NCI-H446 (cell line): ENCODE measurements at places on chromosomes 12 and 14.

DNA sequence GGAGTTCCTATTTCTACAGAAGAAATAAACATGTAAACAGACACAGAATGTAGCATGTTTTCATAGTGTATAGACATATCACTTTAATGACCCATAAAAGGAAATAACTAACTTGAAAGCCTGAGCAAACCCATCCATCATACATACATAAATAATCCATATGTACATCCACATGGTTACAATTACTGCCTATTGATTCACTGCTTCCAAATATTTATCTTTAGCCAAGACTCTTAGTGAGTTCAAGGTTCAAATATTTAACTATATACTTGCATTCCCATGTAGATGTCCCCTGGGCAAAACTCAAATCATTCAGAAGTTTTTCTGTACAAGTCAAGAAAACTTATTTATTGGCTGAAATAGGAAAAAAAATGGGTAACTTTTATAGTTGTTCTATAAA lies 95.4 kb downstream of the CCER1 start:
- no peak for DNase-seq

- DNase-seq: no peak
These were observed 841.7 kb downstream of the NRXN3 start for GRCh38 chr14:79011920-79012204.

DNA sequence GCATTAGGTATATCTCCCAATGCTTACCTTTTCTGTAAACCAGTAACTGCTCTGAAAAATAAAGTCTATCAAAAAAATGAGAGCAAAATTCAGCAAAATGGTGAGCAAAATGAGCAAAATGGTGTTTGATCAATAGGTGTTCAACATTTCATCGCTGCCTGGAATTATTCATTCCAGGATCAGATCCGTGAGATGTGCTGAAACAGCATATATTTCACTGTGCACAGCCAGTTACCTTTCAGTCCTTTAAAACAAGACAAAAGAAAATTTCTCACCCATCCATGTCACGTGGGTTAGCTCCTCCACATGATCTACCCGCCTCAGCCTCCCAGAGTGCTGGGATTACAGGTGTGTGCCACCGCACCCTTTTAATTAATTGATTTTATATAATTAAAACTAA lies 8.1 kb upstream of the FGF23 start:
- no peak for DNase-seq

GRCh38 chr12:92292016-92292415 lies 146.4 kb upstream of the BTG1 start:
- DNase-seq: no peak

DNA sequence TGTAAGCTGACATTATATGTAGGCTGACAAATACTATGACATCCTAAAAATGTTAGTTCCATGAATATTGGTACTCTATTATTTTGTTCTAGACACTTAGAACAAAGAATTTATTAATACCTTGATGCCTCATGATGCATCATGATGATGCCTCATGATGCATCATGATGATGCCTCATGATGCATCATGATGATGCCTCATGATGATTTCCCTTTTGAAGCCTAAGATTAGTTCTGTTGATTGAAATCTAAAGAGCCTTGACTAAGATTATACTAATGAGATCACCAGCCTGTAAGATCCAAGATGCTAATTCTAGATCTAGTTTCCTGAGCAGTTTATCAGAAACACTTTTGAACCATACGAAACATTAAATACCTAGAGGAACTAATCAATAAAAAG lies 4.6 kb upstream of the CEP128 start:
- no peak for DNase-seq

DNA sequence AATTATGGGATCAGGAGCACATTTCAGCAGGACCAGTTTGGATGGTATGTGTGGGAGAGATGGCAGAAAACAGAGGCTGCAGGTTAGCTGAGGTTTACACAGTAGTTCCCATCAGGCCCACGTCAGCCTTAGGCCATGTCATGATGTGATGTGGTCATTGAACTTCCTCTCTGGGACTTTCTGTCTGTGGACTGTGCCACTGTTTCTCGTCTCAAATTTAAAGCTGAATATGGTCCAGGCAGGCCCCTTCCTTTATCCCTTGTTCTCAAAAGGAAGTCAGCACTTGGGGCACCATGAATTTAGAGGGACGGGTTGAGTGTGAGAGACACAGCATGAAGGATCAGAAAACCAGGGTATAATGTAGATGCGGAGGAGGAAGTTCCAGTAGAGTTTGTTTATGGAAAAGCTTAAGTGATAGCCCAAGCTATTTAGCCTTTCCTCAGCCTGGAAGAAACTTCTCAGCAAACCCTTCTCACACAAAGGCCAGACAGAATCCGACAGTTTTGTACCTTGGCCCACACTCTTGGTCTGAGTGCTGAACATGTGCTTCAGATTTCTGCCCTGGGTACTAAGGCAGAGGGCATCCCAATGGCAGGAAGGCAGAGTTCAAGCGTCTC lies 3.6 kb upstream of the IGFBP6 start:
- no peak for DNase-seq

- DNase-seq: no peak
These were observed 18.5 kb downstream of the SFSWAP start for GRCh38 chr12:131729254-131729955.

DNA sequence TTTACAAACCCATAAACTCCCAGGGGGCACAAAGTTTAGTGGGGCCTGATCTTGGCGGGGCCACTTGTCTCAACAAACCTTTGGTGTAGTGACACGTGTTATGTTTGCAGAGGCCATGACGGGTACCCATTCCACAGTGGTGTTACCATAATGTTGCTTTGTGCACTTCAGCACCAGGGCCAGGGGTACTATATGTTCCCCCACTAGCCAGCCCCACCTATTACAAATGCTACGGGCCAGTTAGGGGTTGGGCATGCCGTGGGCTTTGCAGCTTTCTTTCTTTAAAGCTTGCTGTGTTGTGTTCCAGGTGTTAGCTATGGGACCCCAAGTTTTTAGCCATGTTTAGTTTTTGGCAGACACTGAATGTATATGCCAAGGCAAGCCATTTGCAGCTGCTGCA lies 30.8 kb upstream of the G2E3 start:
- DNase-seq: no peak

DNA sequence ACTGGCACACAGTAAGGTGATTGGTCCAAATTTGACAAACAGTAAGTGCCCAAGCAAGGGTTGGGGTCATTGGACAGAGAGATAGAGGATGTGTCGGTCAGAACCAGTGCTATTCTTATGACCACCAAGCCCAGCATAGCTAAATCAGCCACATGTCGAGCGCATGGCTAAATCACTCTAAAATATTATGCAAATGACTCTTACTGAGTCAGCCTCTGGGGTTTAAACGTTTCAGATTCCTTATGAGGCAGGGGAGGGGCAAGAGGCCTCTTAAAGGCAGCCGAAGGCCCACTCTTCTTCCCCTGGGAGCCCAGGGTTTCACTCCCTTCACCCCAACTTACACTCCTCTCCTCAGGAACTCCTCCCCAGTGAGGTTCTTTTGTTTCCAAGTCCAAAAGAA lies 603 bp upstream of the ENDOU start:
- DNase-seq: no peak

DNA sequence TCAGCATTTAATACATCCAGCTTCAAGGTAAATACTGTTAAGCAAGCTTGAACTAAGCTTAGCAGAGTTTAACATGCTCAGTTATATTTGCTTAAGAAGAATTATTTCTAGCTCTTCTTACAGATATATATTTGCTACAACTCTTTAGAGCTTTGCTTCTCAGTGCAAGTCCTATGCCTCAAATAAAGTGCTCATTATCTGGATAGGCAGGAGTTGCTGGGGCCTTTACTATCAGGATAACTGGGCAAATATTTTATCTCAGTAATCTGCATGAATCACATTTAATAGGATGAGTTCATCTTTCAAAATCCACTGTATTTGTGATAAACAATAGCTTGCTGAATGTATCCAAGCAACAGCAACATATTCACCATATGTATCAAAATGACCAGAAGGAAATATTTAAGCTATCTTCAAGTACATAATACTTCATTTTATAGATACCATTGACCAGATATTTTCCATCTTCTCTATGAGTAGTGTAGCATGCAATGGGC lies 187.6 kb downstream of the NOVA1 start:
- DNase-seq: no peak

- DNase-seq: no peak
These were observed 87.0 kb downstream of the SRRM4 start for GRCh38 chr12:119068129-119068856.

GRCh38 chr12:19390051-19390598 lies 49.2 kb upstream of the AEBP2 start:
- no peak for DNase-seq

- no peak for DNase-seq
These were observed 35.8 kb downstream of the BHLHE41 start for GRCh38 chr12:26088998-26089397.

GRCh38 chr12:79358716-79359300 lies 332.0 kb downstream of the PAWR start:
- DNase-seq: no peak

- no peak for DNase-seq
These were observed 4.2 kb upstream of the LGALS3 start for GRCh38 chr14:55124774-55125386.

DNA sequence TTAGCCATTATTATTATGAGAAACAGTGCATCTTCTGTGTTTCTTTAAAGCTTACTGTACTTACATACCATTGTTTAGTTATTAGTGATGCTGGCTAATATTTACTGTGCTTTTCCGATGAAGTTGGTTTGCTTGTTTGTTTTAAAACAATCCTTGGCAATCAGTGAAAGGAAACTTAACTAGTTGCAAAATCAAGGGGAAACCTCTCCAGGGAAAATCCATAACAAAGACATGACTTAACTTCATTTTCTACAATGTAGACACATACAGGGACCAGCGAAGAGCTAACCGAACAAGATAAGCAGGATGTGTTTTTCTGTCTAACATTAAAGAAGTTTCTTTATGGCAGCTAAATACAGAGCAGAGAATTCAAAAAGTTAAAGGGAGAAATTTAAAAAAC lies 102.5 kb upstream of the PARP11 start:
- no peak for DNase-seq

DNA sequence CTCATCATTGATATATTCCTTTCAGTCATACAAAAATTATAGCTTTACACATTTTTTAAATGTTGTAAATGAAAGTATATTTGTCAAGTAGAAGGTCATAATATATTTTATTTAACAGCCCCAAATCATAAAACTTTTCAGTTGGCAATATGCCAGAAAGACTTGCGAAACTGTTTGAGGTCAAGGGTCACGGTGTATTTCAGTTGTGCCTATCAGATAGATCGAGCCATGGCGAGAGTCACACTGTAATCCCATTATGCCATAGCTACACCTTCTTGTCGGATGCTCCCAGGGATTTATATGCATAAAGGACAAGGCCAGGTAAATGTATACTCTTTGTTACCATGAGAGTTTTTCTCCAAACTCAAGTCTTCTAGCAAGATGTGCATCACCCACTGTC lies 26.7 kb upstream of the G2E3 start:
- no peak for DNase-seq

- DNase-seq: peak; percentile 78
These were observed 6.2 kb downstream of the DUSP6 start for GRCh38 chr12:89345830-89346740.

DNA sequence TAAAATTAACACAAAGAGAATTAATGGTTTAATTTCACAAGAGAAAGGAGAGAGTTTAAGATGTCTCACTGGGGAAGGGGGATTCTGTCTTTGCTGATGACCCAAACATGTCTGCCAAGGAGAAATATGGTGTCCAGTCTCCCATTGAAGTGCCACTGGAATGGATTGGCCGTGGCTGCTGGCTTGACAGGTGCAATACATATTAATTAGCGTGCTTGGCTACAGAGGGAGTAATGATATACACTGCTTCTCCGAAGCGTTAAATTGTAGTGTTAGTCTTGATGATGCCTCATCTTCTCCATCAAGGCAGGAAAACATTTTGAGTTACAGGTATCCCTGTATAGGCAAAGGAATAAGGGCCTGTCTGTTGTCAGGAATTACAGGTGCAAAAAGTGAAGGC lies 393.4 kb upstream of the TMPO start:
- no peak for DNase-seq

DNA sequence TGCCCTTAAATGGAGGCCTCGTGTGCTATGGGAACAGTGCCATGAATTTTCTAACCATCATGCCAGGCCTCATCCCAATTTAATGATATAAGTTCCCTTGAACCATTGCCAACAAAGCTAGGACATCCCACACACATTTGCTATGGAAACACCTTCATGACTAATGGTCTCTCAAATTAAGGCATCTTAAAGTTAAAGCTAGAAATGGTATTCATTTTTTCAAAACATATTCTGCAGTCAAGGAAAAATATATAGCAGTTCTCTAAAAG lies 117.3 kb downstream of the BTG1 start:
- peak; percentile 81 for DNase-seq

DNA sequence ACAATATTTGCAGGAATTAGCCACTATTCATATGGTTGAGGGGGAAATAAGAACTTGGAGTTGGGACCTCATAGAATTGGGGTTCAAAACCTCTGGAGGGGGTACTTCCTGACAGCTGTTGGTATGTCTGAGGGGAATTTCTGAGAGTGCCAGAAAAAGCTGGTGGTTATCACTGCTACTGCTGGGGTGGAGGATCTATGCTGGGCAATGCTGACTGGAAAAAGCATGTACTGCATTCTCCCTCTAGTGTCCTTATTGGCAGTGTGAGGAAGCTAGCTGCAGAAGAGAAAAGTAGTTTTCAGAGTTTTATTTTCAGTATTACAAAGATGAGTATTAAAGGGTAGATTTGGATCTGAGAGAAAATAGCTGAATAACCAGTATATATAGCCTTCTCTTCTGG lies 88.8 kb downstream of the FUT8 start:
- DNase-seq: no peak

DNA sequence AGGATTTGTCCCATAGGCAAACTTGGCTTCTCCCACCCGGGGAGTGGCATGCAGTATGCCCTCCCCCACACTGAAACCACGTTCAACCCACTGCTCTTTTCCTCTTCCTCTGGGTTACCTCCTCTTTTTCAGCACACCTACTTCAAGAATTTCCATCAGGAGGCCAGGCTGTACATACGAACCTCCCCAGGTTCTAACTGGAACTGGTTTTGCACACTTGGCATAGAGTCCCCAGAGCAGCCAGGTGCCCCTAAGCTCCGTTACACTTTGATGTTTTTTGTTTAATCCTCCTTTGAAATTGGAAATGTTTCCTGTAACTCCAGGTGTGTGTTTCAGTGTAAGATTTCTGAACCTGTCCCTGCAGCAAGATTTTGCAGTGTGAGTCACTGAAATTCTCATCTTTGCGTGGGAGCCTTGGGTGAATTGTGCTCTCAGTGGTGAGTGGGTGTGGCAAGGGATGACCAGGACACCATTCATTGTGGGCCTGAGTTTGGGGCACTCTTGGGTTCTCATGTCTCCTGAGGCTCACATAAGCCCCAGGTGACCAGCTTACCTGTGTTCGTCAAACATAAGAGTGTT lies 18.2 kb downstream of the CD9 start:
- no peak for DNase-seq

DNA sequence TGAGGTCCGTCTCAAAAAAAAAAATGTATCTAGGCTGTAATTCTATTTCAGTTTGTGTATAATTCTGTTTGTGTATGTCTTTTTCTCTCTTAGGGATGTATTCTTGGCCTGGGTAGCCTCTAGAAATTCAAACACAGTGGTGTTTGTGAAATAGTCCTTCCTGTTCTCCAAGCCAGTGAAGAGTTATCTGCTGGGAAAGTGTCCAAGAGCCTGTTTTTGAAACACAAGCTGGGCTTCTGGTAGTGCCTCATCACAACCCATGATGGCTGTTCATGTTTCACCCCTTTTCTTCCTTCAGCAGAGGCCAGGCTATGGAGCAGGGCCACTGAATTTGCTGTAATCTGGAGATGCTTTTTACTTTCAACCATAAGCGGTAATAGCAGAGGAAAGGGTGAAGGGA lies 14.7 kb downstream of the METTL3 start:
- DNase-seq: no peak
